Right atrium auricular region (tissue), 2 donors: ENCODE measurements at places on chromosomes 16 and 17. TPM values are rescaled to one million over a fixed set of nuclear protein-coding genes. Genes with fewer than 3 reads are reported as not detected.

GRCh38 chr17:76462556-76463290, 4.7 kb upstream of the AANAT start:
- DNase-seq: no peak

GRCh38 chr16:55811811-55812210, 21.1 kb downstream of the CES1 start:
- DNase-seq: no peak

GRCh38 chr17:17751489-17752088, 70.3 kb downstream of the RAI1 start:
- DNase-seq: no peak

- no peak for DNase-seq
These were observed 698 bp downstream of the UBE2G1 start for GRCh38 chr17:4365628-4366326.

DNA sequence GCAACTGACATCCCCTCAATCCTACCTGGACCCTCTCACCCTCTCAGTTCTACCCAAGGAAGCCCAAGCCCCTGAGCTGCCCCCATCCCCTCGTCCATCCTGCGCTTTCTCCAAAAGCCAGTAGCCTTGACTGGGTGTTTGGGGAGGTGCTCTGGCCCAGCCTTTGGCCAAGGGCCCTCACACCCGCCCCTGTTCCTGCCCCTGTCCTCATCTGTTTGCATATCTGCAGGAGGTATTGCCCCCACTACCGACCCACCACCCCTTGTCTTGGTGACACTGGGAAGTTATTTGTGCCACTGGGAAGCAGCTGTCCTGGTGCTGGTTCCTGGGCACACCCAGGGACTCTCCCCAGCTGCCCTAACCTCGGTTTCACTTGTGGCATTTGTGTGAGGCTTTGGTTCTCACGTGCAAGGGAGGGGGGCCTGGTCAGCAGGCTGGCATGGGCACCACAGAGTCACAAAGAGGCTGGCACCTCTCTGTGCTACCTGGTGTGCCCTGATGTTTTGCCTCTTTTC, 75.3 kb downstream of the MRC2 start:
- no peak for DNase-seq

- no peak for DNase-seq
These were observed 7.9 kb downstream of the DYNLL2 start for GRCh38 chr17:58091024-58091567.

DNA sequence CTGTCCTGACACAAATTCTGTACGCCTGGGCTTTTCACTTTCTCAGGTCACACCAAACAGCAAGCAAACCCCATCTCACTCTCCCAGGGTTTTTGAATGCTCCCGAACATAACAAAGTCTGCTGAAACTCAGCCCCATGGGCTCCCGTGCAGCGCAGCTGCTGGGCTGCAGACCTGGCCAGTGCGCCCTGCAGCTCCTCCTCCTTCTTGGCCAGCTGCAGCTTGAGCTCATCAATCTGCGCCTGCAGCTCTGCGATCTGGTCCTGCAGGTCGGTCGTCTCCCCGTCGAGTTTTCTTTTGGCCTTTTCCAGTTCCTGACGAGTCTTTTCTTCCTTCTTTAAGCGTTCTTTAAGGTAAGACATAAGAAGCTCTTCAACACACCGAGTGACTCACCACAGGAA, 70.5 kb downstream of the NDEL1 start:
- DNase-seq: no peak

GRCh38 chr16:30004811-30005242, 6.0 kb downstream of the DOC2A start:
- no peak for DNase-seq

The KRT24 gene
- total RNA-seq: not detected

The TMC6 gene
- total RNA-seq: 7.5 TPM

The SOCS3 gene
- 56.8 TPM for total RNA-seq

The CES5A gene
- total RNA-seq: not detected

The MYH3 gene
- total RNA-seq: 0.22 TPM
